Right cardiac atrium (tissue), 5 donors: ENCODE measurements at places on chromosomes 1 and 21. TPM values are rescaled to one million over a fixed set of nuclear protein-coding genes. Genes with fewer than 3 reads are reported as not detected.

Gene CD2
- total RNA-seq = 2.0 TPM

Gene CD1E
- total RNA-seq = 0.59 TPM

Gene RO60
- total RNA-seq = 56.7 TPM

Gene S100A13
- 265 TPM for total RNA-seq

Gene HTR6
- not detected for total RNA-seq

Gene TNFRSF8
- total RNA-seq = 2.3 TPM

Gene TAS1R1
- not detected for total RNA-seq

Gene UQCRHL
- 4.0 TPM for total RNA-seq

Gene SEMA6C
- total RNA-seq = 23.7 TPM

Gene FLG2
- not detected for total RNA-seq

Gene CACHD1
- total RNA-seq = 4.6 TPM

Gene SMYD2
- 26.5 TPM for total RNA-seq

Gene UBAP2L
- total RNA-seq = 103 TPM

Gene DNAJC6
- total RNA-seq = 25.7 TPM

Gene RGS13
- 0.26 TPM for total RNA-seq

GRCh38 chr1:34083974-34084373 is 81.1 kb downstream of the CSMD2 start:
- no peak for DNase-seq

GRCh38 chr1:24373710-24374109 is 39.9 kb downstream of the STPG1 start:
- no peak for DNase-seq

DNA sequence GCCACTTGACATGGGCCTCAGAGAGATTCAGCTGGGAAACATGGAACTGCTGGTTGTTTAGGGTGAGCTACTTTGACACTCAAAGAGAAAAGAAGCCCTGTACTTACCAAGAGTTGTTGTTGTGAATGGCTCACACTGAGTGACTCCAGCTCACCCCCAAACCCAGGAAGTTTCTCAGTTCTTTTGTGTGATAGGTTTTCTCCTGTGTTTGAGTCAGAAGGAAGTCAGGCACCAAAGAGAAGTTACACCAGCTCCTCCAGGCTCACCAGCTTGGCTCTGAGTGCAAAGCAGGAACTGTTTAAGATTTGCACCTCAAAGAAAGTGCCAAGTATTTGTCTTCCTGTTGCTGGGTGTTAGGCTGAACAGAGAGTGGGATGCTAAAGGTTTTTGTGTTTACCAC is 111.2 kb upstream of the PROX1 start:
- no peak for DNase-seq

GRCh38 chr1:22117851-22118250 is 25.0 kb downstream of the WNT4 start:
- peak; percentile 79 for DNase-seq

- DNase-seq = no peak
These were observed 6.9 kb upstream of the DNAH14 start for GRCh38 chr1:224922404-224923164.

- peak; percentile 52 for DNase-seq
These were observed 12.3 kb upstream of the SLAMF7 start for GRCh38 chr1:160726498-160727315.

GRCh38 chr1:156643049-156643777 is 1.3 kb downstream of the BCAN start:
- DNase-seq = no peak

GRCh38 chr1:26161415-26162219 is 2.7 kb downstream of the FAM110D start:
- DNase-seq = peak; percentile 89

GRCh38 chr1:174652569-174653280 is 205.0 kb downstream of the GPR52 start:
- DNase-seq = no peak

GRCh38 chr1:77776007-77776700 is 3.3 kb upstream of the MIGA1 start:
- no peak for DNase-seq

GRCh38 chr1:22275626-22276395 is 132.9 kb upstream of the WNT4 start:
- DNase-seq = peak; percentile 68

DNA sequence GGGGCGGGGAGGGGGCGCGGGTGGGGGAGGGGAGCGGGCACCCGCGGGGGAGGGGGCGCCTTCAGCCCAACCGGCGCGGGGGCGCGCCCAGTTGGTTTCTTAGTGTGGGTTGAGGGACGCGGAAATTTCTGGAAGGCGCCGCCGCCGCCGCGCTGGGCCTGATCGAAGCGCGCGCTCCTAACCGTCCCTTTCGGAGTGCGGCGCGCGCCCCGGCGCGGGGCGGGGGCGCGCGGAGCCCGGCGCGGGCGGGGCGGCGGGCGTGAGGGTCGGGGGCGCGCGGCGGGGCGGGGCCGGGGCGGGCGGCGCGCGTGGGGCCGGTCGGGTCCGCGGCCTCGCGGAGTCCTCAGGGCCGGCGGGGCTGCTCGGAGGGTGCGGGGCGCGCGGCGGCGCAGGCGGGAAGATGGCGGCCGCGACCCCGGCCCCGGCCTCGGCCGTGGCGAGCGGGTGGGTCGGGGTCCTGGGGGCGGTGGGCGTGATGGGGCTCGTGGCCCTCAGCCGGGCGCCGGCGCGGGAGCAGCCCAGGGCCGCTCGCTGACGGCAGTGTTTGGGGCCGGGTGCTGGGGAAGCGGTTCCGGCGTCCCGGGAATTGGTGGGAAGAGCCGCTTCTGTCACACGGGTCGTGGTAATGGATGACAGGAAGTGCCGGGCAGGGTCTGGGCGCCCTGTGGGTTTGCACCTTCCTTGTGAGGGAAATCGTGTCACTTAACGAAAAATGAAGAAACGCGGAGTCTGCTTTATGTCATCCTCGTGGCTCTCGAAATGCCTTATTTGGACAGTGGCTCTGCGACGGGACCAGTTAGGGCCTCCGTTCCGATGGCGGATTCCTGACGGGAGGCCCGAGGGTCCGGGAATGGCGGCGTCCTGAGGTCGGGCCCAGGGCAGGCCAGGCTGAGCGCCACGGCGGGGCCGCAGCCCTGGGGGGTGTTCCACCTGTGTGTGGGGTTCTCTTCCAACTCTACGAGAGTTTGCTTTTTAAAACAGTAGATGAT is 764 bp downstream of the PKNOX1 start:
- DNase-seq = peak; percentile 70

GRCh38 chr1:91676030-91676429 is 175.4 kb downstream of the CDC7 start:
- no peak for DNase-seq

- no peak for DNase-seq
These were observed 15.7 kb downstream of the FHAD1 start for GRCh38 chr1:15262706-15263105.

DNA sequence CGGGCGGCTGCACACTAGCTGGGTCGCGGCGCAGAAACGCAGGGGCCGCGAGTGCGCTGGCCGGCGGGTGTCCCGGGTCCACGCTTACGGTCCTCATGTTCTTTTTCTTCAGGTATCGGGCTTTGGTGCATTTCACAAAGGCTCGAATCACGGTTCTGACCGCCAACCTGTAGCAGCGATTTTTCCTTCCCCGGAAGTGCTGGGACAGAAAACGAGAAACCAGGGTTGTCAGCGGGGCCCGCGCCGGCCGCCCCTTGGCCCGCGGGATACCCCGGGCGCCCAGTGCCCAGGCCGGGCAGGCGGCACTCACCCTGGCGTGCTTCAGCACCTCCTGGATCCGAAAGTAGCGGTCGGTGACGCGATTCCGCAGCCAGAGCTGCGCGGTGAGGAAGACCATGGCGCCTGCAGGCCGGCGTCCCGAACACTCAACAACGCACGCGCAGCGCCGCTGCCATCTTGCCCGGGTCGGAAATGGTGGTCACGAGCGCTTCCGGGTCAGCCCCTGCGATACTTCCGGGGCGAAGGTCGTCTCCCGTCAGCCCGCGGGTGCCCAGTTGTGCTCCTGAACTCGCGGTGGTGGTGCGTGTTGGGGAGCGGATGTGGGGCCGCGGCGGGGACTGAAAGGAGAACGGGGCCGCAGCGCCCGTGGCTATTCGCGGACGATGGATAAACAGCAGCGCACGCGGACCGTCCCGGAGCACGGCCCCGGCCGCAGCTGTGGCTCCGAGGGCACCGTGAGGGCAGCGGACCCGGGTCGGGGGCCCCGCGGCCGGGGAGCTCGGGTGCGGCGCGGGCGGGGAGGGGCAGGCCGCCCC is at the start of gene MRPL20:
Gene MRPL20 (minus strand): TSS at position 473 of the 815 bp plus-strand sequence. CDS start 76 bp downstream, at position 397.
- DNase-seq = peak; percentile 98

- peak; percentile 29 for DNase-seq
These were observed 97.4 kb upstream of the SGIP1 start for GRCh38 chr1:66436378-66437135.

- no peak for DNase-seq
These were observed 136.4 kb upstream of the COL6A1 start for GRCh38 chr21:45845063-45845769.

DNA sequence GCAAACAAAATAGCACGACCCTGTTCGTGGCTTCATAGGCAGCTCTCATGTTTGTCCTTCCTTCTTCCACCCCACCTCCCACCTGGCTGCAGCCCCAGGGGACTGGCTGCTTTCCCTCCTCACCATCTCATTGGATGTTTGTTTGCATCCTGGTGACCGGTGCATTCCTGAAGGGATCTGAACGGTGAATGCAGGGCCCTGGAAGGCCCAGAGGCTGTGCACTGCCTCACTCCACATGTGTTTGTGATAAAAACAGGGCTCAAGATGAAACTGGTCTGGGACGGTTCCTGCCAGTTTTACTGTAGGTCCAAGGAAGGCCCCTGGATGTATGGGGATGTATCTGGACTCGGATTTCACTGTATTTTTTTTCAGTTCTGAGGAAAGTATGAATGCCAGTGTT is 42.8 kb downstream of the CNN3 start:
- DNase-seq = no peak

DNA sequence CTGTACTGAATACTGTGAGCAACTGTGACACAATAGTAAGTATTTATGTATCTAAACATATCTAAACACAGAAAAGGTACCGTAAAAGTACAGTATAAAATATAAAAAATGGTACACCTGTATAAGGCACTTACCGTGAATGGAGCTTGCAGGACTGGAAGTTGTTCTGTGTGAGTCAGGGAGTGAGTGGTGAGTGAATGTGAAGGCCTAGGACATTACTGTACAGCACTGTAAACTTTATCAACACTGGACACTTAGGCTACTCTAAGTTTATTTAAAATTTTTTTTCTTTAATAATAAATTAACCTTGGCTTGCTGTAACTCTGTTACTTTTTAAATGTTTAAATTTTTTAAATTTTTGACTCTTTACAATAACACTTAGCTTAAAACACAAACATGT is 24.5 kb upstream of the SHCBP1L start:
- DNase-seq = no peak
